ENCODE measurements at places on chromosomes 13 and 19.

- no peak for DNase-seq
Measured at GRCh38 chr19:16394681-16395375, 70.2 kb downstream of the KLF2 start.

DNA sequence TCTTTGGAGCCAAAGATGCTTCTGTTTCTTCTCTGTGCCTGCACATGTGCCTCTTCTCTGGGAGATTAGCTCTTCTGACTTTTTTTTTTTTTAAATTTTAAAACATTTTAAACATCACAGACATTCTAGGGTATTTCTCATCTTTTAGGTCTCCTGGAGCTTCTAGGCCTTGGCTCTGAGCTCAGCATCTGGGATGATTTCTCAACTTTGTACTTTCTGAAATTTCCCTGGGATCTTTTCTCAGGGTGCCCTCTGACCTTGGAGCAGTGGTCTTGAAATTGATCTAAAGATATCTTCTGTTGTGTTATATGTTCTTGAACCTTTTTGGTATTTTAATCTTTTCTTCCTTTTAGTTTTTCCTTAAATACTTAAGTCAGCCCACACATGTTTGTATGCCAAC is 6.2 kb downstream of the WASF3 start:
- no peak for DNase-seq

- DNase-seq, result no peak
Measured at GRCh38 chr13:99214232-99214631, 13.6 kb downstream of the UBAC2 start.

DNA sequence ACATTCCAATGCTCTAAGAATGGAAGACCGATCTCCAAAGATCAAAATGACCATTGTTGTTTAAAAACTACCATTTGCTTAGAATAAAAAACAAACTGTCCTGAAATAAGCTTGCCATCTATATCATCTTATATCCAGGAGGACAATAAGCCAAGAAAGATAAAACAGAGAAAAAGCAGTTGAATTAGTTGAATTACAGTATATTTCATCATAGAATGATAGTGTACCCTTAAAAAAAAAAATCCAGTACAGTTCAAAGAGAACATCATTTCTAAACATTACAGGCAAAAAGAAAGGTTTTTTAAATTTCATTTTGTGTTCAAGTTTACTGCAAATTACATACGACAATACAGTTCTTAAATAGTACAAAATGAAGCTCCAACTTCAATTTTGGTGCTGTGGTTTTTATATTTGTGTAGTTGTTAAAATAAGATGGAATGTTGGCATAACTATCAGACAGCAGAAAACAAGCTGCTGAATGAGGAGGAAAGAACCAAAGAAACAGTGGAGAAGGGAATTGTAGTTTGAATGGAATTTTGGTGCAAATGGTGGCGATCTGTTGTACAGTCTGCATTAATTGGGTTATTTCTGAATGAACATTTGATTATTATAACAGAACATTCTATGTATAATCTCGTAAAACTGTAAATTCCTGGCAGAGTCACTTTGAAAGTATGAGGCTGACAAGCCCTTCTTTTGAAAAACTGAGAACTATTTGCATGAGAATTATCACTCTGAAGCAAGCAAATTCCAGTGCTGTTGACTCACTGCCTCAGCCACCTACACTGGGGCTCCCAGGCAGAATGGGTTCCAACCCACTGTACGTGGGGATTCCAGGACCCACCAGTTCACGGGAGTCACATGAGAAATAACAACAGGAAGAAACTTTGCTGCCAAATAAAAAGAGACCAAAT is 37.7 kb downstream of the LHFPL6 start:
- no peak for DNase-seq

GRCh38 chr13:109483284-109483683 is 303.1 kb downstream of the IRS2 start:
- DNase-seq, result no peak

Data from AML-193 (cell line).